ENCODE measurements at places on chromosomes 2 and 18.

GRCh38 chr2:205686783-205687640 is 4.7 kb downstream of the NRP2 start:
- DNase-seq = no peak

- no peak for DNase-seq
These were observed 89.9 kb upstream of the RANBP2 start for GRCh38 chr2:108629417-108629816.

- DNase-seq = peak; percentile 47
These were observed 2.9 kb upstream of the CASP8 start for GRCh38 chr2:201257381-201257955.

GRCh38 chr2:65443509-65444186 is 11.2 kb upstream of the SPRED2 start:
- DNase-seq = no peak

DNA sequence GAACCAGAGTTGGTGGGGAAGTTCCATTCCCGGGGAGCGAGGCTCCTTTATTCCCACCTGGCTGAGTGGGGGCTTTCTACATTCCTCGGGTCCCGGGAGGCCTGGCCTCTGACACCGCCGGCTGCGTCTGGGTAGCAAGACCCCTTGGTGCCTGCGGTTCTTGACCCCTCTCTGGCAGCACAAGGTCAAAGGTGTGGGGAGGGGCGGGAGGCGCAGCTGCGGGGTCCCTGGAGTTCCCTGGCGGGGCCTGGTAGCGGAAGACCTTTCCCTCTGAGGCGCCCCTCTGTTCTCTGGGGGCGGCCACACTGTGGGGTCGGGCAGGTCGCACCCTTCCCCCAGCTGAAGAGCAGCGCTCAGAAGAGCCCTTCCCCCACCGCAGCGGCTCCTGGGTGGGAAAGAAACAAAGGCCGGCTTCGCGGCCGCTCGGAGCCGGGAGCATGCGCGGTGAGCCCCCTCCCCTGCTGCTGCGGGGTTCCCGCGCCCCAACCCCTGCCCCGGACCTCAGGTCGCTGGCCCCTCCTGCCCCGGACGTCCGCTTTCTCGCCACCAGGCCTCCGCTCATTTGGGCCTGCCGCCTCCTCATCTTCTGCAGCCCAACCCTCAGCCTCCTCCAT is 146.3 kb downstream of the ANKRD44 start:
- DNase-seq = no peak

DNA sequence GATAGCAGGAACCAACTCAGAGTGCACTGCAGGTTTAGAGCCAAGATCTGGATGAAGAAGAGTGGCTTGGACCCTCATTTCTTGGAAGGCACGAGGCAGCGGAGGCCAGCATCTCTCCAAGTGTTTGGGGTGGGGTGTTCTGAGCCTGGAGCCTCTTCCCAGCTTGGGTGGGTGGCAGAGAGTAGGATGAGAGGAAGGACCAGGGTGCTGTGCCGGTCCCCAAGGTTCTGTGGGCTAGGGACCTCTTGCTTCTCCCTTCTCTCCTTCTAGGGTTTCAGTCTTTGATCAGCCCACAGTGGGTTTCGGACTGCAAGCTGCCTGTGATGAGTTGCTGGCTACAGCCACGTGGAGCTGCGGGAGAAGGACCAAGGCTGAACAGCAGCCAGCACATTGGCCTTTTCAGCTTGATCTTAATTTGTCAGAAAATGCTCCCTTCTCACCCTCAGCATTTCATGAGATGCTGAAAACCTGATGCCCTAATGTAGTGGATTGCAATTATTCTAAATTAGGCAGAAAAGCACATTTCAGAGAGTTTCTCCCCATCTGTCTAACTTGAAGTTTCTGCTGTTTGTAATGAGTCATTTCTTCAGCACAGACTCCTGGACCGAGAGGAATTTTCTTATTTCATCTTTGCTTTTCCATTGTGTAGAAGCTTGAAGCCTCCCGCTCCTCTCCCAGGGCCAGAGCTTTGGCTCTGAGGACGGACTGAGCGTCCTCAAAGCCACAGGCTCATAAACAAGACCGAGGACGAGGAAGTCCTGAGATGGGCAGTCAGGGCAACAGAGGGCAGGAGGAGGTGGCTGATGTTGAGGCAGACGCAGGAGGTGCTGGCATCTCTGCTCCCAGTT is 99.1 kb upstream of the HDAC4 start:
- DNase-seq = no peak

DNA sequence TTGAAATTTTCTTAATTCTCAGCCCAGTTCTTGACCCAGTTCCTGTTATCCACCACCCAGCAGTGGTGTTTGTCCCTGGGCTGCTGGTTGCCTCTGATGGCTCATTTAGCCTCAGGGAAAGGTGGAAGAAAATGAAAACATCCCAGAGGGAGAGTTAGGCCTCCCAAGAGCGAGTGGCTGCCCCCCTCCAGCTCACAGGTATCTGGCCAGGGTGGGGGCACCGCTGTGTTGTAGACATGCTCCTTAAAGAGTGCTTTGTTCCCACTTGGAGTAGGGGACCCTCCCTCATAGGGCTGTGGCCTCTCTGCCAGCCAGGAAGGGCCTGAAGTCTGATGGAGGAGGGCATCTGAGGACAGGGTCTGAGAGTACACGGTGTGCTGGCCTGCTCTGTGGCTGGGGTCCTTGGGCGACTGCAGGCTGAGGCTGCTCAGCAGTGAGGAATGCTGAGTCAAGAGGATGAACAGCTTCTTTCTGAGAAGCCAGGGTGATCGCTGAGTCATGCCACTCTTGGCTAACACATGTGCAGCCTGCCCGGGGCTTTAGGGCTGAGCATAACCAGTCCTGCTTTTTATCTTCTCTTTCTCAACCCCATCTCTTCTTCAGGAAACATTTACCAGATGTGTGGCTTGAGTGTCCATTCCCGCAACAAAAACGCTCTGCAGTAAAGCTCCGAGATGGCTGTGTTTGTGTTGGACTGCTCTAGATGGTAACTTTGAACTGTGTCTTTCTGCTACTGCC is 72.3 kb downstream of the IL1R2 start:
- no peak for DNase-seq

GRCh38 chr2:71348302-71348701 is 16.7 kb downstream of the ZNF638 start:
- no peak for DNase-seq

- DNase-seq = no peak
These were observed 16.7 kb downstream of the CPSF3 start for GRCh38 chr2:9440058-9440727.

- DNase-seq = no peak
These were observed 175.1 kb downstream of the ZFP36L2 start for GRCh38 chr2:43051338-43051737.

DNA sequence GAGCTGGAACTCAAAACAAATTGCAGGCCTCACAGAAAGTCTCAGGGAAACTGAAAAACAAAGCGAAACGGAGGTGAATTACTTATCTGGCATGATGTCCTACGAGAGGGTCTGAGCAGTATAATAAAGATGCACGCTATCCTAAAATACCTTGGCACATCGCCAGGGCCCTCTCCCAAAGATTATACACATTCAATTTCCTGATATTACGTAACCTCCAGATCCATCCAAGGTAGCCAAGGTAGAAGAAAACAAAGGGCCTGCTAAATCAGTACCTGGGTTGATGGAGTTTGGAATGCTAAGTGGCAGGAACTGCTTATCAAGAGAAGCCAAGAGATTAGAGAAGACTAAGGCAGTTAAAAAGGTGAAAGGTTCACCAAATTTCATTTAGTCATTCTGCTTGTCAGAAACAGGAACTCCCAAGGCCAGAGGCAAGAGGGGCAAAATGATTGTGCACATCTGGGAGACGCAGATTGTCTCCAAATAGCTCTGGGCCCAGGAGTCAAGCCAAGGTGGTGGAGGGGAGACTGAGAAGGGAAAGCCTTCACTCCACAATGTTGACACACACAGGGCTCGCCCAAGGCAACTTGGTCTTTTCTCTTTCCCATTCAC is 236.8 kb upstream of the ATP5MC3 start:
- DNase-seq = no peak

- no peak for DNase-seq
These were observed 36.4 kb downstream of the RAMP1 start for GRCh38 chr2:237895544-237896506.

GRCh38 chr2:191593622-191594385 is 84.1 kb upstream of the NABP1 start:
- no peak for DNase-seq

GRCh38 chr2:3823748-3824147 is 120.4 kb downstream of the DCDC2C start:
- DNase-seq = no peak

- DNase-seq = no peak
These were observed 24.8 kb upstream of the EFEMP1 start for GRCh38 chr2:55948176-55948923.

DNA sequence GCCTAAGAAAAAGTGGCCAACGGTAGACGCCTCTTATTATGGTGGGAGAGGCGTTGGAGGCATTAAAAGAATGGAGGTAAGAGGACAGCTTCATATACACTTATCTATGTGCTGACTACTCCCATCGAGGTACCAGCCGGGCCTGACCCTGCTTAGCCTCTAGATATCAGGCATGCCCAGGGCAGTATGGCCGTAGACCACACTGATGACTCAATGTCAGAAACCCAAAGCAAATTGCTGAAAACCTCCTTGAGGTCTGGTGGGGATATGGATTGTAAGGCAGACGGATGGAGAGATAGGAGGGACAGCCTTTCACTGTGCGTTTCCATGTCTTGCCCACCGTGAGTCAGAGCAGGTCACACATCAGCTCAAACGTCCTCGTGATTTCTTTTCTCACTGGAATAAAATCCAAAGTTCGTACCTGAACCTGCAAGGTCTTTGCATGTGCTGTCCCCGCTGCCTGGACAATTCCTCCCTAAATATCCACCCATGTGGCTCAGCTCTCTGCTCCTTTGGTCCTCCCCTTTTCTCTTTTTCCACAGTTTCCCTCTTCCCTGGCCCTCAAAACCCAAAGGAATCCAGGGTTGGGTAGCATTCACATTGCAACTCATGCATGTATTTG is 168.9 kb downstream of the ANTXR1 start:
- DNase-seq = no peak

GRCh38 chr18:9758624-9759075 is 50.5 kb downstream of the RAB31 start:
- no peak for DNase-seq

DNA sequence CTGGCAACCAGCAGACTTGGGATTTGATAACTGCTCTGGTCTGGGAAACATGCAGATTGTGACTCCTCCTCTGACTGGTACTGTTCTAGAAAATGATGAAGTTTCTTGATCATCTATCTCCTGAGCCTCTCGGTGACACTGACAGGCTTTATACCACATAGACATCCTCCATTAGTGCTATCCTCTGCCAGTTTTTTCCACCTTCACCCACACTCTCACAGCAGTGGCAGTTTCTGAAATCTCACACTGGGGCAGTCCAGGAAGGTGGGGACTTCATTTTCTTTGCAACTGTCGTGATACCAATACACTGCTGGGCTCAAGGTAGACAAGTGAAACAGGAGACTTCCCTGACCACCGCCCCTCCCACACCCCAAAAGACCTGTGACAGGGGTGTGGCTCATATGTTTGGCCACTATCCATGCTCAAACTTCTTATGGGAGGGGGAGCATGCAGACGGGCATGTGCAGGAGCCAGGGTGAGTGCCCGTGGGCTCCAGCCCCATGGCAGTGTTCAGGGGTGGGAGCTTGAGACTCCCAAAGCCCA is 66.3 kb upstream of the RMDN2 start:
- no peak for DNase-seq

- DNase-seq = no peak
These were observed 8.0 kb downstream of the GNLY start for GRCh38 chr2:85702172-85702571.

GRCh38 chr2:159736048-159736447 is 23.7 kb downstream of the MARCHF7 start:
- no peak for DNase-seq

DNA sequence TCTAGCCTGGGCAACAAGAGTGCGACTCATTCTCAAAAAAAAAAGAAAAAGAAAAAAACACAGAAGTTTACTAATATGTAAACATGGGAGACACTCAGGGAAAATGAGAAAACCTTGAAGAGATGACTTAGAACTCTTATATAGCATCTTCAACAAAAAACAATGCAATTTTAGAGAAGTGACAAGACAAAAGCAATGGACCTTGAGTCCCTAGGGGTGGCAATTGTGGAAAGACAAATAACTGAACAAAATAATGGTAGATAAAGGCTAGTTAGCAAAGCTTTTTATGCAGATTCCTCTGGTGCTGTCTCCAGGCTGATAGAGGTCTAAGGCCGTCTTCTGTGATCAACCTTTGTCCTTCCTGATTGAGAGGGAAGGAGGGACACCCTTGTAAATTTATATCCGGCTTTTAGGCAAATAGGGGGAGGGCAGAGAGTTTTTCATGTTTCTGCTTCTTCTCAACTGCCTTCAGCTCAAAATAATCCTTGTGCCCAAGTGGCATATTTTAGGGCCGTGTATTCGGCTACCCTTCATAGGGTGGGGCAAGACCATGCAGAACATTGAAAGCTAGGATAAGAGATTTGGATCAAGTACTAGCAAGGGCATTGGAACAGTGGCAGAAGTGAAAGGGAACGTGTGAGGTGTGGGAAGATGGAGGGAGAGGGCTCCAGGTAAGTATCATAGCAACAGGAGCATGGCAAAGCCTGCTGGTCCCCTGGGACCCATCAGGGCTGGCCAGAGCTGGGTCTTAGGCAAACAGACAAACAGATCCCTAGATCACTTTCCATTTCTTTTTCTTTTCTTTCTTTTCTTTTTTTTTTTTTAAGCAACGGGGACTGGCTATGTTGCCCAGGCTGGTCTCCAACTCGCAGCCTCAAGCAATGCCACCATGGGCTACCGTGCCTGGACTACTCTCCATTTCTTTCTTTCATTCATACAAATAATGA is 116.2 kb upstream of the STPG4 start:
- DNase-seq = no peak

- no peak for DNase-seq
These were observed 17.8 kb downstream of the RNF144A start for GRCh38 chr2:6934758-6935651.

DNA sequence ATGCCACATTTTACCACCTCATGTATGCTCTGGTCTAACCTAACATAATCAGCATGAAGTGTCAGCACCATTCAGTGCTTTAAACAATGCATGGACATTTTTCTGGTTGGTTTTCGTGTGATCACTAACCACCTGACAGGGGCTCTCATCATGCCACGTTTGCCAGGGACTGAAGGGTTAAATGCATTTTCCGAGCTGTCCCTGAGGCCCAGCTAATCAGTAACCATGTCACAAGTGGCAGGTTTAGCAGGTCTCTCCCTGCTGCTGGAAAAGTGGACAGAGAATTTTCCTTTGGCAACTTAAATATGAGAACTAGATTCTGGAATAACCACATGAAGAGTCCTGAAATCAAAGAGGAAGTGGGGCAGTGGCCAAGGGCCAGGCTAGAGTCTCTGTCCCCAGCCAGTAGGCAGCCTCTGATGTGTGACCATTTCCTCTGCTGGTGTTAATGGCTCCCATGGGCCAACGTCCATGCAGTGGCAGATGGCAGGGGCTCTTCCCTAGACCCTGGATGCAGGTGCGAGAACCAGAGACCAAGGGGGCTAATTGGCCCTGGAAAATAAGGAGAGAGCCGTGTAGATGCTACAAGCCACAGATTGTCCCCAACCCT is 69.5 kb downstream of the TPGS2 start:
- DNase-seq = no peak

- no peak for DNase-seq
These were observed 47.1 kb downstream of the KCMF1 start for GRCh38 chr2:85018049-85018447.

GRCh38 chr2:42238644-42239288 is 69.6 kb downstream of the EML4 start:
- no peak for DNase-seq

All from effector CD4-positive, alpha-beta T cell (primary cell).